Stimulated activated naive CD8-positive, alpha-beta T cell treated with anti-CD3 and anti-CD28 coated beads, Interleukin-15, Interleukin-2, amounts not matched to agents 100 U/mL and 50 U/mL, for 24 hours (primary cell): ENCODE measurements at places on chromosomes 4 and X.

GRCh38 chrX:44891642-44892041 is 18.7 kb downstream of the KDM6A start:
- no peak for DNase-seq

DNA sequence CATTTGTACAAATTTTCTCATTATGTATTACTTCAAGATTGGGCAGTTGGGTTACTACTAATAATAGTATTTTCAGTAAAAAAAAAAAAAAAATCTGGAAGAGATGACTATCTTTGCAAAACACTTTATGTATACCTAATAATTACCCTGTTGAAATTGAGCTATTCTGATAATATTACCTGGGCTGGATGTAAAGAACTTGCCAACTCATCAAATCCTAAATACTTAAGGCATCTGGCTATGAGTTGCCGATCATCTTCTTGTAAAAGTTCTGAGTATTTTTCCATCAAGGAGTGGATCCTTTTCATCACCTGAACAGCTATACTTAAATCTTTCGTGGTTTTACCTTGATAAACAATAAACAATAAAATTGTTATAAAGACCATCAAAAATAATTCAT is 42.7 kb downstream of the DDX60 start:
- DNase-seq = no peak

DNA sequence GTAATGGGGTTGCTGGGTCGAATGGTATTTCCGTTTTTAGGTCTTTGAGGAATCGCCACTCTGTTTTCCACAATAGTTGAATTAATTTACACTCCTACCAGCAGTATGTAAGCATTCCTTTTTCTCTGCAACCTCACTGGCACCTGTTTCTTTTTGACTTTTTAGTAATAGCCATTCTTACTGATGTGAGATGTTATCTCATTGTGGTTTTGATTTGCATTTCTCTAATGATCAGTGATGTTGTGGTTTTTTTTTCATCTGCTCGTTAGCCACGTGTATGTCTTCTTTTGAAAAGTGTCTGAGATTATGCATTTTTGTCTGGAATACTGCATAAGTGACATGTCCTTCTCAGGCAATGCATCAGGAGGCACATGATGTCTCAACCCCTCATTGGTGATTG is 28.8 kb downstream of the REPS2 start:
- DNase-seq = no peak

DNA sequence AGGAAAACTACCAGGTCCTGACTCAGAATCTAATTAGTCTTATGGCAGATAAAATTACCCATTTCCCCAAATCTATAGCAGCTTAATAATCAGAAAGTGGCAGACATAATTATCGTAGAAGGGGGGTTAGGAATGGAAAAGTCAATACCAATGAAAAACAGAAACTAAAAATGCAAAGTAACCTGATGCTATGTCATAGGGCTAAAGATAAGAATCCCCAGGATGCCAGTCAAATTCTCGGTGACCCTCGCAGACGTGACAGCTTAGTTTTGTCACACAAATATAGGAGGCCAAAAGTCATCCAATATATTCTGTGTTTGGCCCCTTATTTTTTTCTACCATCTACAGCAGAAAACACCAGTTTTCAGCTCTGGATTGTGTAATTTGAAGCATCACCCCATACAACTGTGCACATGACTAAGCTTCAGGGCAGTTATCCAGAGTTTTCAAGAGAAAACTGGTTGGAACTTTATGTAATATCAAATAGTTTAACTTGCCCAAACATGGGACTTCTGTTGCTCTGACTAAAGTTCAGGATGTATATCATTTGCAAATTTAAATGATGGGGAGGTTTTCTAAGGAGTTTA is 30.9 kb downstream of the RASSF6 start:
- no peak for DNase-seq

DNA sequence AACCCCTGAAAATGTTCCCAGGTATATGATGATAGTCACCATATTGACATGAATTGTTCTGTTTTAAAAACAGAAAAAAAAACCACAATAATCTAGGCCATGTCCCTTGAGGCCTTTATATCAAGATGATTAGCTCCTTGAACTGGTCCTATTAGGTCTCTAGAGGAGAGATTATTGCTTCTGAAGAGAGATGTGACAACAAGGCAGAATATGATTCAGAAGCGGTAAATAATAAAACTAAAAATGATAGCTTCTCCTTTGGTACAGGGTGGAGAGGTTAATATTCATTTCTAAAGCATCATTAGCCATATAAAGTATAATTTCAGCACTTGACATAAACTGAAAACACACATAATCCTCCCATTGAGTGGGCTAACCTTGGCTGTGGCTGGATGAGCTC is 25.8 kb downstream of the TLR8 start:
- DNase-seq = no peak

- no peak for DNase-seq
Measured at GRCh38 chr4:38113132-38113531, 152.9 kb downstream of the PTTG2 start.

DNA sequence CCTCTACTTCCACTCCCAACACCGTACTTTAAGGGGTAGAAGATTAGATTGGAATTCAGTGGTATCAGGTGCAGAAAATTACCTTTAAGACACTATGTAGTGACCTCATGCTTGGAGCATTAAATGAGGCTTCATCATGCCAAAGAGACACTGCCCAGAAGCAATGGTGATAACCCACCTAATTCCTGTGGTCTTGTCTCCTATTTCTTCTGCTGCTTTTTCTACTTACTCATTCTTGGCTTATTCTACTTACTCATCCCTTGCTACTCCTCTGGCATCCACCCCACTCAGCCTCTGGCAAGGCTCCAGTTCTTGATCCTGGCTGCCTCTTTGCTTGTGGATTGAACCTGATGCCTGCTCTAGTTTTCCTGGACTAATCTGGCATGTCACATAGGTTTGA is 62.3 kb upstream of the ADAMTS3 start:
- DNase-seq = no peak
